ENCODE measurements at places on chromosomes 5 and 9. TPM values are rescaled to one million over a fixed set of nuclear protein-coding genes. Genes with fewer than 3 reads are reported as not detected.

- DNase-seq = no peak
Observed at GRCh38 chr5:181149355-181149754, 2.0 kb downstream of the OR2V2 start.

GRCh38 chr5:157925786-157926671 lies 67.1 kb upstream of the CLINT1 start:
- no peak for DNase-seq

- no peak for DNase-seq
Observed at GRCh38 chr9:137488327-137488653, 29.2 kb upstream of the NSMF start.

- peak; percentile 82 for DNase-seq
Observed at GRCh38 chr9:129225815-129226214, 47.8 kb upstream of the IER5L start.

DNA sequence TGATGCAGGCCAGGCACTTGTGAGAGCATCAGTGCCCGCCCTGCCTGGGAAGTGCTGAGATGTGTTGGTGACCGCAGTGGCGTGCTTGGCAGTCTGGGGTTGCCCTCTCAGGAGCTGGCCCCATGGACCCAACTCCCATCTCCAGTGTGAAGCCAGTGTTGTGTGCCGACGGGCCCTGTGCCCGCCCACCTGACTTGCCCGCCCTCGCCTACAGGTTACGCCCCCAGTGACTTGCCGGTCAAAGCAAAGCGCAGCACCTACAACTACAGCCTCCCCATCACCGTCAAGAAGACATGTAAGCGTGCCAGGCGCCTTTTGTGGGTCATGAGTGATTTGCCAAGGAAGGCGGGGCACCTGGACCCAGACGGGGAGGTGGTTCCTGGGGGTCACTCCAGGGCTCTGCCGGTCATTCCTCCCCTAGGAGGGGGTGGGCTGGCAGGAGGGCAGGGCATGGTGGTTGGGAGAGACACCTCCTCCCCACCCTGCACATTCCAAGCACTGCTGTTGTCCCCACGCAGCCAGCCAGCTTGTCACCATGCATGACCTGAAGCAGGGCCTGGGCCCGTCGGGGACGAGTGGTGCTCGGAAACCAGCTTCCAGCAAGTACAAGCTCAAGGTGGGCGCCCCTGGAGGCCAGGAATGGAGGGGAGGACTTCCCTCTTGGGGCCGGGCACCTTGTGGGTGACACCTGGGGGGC lies 7.4 kb upstream of the CEL start:
- DNase-seq = no peak

- DNase-seq = no peak
Observed at GRCh38 chr5:137320056-137321045, 178.8 kb downstream of the SPOCK1 start.

GRCh38 chr5:13946111-13946510 lies 1.6 kb upstream of the DNAH5 start:
- DNase-seq = no peak

- peak; percentile 72 for DNase-seq
Observed at GRCh38 chr9:124045076-124045829, 33.7 kb downstream of the LHX2 start.

DNA sequence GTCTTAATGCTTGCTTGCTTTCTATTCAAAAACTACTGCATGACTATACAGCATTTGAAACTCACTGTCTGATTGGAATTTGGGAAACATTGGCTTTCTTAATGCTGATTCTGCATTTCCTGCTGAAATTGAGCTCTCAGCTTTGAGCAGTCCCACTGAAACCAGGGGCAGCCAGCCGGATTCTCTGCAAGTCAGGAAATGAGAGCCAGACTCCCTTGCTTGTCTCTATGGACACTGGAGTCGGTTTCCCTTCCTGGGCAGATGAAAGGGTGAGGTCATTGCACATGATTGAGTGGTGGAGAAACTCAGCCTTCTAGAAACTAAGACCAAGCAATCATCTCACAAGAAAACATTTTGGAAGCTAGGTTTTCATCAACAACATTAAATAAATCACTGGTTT lies 119.7 kb upstream of the SPATA31C2 start:
- DNase-seq = peak; percentile 31

The LHX2 gene
- total RNA-seq = not detected

DNA sequence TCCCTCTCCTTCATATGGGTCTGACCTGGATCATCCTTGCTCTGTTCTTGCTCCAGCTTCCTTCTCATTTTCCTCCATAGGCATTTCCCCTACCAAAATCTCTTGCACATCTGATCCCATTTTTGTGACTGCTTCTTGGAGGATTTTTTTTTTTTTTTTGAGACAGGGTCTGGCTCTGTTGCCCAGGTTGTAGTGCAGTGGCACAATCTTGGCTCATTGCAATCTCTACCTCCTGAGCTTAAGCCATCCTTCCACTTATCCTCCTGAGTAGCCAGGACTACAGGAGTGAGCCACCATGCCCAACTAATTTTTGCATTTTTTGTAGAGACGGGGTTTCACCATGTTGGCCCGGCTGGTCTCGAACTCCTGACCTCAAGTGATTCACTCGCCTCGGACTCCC lies 10.5 kb upstream of the JMY start:
- DNase-seq = no peak

DNA sequence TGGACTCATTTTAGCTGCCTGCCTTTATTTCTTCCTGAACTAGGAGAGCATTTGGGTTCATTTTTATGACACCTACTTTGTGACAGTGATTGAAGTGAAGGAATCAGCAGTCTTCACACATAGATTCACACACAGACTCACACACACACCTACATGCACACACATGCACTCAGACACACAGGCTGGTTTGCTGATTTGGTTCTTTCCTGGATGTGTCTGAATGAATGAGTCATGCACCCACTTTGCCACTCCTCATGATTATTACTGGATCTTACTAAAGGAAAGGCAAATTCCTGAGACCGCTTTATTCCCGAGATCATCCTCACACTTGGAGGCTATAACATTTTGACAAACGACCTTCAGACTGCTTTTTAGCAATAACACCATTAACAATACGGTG lies 529.5 kb downstream of the AGTPBP1 start:
- no peak for DNase-seq

The PARP8 gene
- total RNA-seq = 18.9 TPM

GRCh38 chr9:34458959-34459340 lies 345 bp downstream of the DNAI1 start:
- peak; percentile 36 for DNase-seq

- DNase-seq = no peak
Observed at GRCh38 chr5:82044010-82044409, 72.2 kb downstream of the ATG10 start.

DNA sequence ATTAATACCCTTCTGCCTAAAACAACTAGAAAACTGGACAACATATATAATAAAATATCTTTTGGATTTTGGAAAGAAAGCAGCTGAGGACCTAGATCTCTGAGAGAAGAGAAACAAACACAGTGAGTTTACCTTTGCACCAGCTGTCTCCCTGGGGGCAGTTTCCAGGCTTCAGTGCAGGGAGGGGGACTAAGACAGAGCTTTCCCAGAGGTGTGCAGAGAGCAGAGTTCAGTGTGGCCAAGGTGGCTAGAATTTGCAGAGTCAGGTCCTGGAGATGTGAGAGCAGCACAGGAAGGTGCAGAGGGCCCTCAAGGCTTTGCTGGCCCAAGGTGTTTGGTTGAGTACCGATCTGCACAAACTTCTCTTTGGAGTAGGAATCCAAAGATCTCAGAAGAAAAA lies 26.3 kb upstream of the PTPDC1 start:
- no peak for DNase-seq

GRCh38 chr5:93736284-93736683 lies 5.1 kb downstream of the POU5F2 start:
- DNase-seq = no peak

The IL4 gene
- total RNA-seq = not detected

The SGTB gene
- total RNA-seq = 9.9 TPM

DNA sequence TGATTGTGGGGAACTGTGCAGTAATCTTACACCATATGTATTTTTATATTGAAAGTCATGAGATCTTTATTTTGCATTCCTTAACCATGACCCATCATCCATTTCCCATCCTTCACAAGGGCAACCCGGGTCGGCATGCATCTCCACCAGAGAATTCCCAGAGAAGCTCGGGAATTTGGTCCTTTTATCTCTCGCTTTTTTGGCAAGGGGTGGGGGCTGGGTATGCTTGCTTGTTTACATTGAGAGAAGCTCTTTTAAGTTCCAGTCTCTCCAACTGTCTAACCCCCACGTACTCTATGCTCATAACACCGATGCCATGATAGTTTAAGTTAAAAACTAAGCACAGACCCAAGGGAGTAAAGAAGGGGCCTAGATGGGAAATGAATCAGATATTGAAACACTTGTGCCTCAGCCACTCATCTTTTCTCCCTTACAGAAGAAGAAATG lies 109.9 kb upstream of the NFIB start:
- no peak for DNase-seq

The TTC23L gene
- total RNA-seq = 0.92 TPM

- DNase-seq = no peak
Observed at GRCh38 chr5:39394946-39395345, 29.8 kb downstream of the DAB2 start.

The RNF180 gene
- total RNA-seq = 21.7 TPM

GRCh38 chr9:133932633-133933032 lies 59.5 kb downstream of the VAV2 start:
- no peak for DNase-seq

- no peak for DNase-seq
Observed at GRCh38 chr9:2787065-2787464, 56.8 kb downstream of the PUM3 start.

DNA sequence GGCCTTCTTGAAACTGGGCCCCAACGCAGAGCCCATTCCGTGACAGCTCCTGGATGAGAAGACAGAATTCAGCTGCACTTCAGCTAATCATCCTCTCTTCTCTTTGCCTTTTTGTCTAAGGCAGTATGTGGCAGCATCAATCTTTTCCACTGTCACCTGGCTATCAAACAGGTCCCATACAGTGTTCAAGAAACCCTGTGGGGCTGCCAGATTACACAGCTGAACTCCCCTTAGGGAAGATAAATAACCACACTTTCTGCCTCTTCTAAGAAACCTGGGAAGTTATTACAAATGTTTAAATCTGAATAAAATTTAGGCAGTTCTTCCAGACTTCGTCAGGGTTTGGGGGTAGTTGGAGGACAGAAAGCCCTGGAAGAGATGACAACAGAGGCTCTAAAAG lies 61.0 kb downstream of the SPEF2 start:
- no peak for DNase-seq

- DNase-seq = no peak
Observed at GRCh38 chr5:95959888-95960666, 1.6 kb downstream of the ELL2 start.

DNA sequence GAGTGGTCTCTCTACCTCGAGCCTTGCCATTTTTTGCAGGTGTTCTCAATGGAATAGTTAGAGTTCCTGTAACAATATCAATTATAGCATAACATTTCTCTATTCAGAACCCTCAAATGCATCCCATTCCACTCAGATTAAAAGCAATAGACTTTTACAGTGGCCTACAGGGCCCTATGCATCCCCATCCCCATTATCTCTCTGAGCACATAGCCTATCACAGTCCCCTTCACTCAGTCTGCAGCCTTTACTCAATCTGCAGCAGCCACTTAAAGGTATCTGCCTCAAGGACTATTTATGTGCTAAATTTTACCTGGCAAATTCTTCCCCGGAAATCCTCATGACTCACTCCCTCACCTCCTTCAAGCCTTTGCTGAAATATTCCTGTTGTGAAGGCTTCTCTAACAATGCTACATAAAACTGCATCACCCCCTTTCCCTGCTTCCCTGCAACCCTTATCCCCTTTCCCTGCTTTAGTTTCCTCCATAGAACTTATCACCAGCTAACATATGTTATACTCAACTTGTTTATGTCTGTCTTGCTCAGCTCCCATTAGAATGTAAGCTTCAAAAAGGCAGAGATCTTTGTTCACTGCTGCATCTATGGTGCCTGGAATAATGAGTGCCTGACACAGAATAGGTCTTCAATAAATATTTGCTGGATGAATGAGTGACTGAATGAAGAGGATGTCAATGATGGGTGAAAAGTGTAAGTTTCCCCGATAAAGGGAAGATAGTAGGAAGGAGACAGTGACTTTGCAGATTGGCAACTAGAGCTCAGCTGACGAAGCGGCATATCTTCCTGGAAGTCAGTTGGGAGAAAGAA lies 54.1 kb upstream of the ZNF366 start:
- no peak for DNase-seq

- DNase-seq = peak; percentile 75
Observed at GRCh38 chr9:124511891-124512805, 4.9 kb upstream of the NR5A1 start.

The PTGES2 gene
- total RNA-seq = 50.8 TPM

DNA sequence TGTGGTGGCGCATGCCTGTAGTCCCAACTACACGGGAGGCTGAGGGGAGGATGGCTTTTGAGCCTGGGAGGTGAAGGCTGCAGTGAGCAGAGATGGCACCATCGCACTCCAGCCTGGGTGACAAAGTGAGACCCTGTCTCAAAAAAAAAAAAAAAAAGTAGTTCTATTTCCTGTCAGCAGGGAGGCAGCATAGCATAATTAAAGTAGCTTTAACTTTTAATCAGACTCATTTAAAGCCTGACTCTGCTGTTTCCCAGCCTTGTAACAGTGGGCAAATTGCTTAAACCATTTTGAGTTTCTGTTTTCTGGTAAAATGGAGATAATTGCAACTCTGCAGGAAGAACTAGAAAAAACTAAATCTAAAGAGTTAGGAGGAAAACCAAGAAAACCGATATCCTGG lies 31.2 kb downstream of the CNOT6 start:
- no peak for DNase-seq

DNA sequence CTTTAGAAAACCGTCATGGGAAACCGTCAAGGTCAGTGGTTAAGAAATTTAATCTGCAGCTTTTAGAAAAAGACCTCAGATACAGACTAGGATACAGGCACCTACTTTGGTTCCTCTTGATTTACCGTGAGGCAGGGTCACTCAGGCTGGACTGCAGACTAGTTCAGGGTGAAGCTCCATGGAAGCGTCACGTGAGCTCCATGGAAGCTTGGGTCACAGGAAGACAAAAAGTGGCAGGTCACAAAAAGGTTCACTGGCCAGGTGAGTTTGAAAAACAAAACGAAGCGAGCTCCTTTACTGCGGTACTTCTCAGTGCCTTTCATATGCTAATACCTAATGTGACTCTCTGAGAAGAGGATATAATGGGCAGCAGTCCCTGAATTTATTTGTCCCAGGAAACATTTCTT lies 43.0 kb downstream of the PRRC2B start:
- DNase-seq = no peak

The PCA3 gene
- total RNA-seq = not detected

The CD72 gene
- 1.2 TPM for total RNA-seq
